ENCODE measurements at places on chromosomes 6 and 20.

DNA sequence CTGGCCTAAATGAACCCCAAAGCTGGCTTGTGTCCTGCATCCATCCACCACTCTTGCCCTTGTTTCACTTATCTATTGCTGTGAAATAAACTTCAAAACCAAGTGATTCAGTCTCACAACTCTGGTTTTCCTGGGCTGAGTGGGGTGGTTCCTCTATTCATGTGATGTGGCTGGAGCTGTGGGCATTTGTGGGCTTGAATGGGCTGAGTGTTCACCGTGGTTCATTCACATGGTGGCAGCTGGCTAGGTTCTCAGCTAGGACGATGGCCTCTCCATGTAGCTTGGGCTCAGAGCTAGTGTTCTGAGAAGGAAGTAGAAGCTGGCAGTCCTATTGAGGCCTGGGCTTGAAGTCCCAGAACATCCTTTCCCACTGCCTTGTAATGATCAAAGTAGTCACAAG, 30.4 kb downstream of the FKBP1A start:
- DNase-seq = no peak

DNA sequence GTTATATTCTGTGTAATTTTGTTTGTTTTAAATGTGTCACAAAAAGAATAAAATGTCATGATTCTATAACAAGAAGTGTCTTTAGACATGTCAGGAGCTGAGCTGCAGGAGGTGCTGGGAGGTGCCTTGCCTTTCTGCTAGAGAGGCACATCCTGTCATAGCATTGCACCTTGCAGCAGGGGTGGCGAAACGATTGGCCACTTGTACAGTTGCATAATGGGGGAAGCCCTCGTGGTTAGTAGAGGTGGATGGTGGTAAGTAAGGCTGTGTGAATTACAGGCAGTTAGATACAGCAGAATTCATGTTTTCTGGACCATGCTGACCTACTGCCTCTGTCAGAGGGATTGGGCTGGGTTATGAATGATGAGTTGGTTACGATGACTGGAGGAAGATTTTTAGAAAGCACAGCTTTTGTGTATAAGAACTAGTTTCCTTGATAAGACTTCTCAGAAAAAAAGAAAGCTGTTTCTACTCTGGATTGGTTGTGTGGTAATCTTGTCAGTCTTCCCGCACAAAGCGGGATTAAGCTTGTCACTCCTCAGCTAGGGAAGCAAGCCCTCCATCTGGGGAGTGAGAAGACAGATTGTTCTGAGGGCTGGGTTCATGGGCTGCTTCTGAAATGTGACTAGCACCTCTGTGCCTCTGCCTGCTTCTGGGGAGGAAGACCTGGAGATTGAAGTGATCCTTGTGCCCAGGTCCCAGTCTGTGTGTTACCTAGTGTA, 74.9 kb downstream of the FOXO3 start:
- peak; percentile 82 for DNase-seq

GRCh38 chr6:33343953-33344611, 26.5 kb upstream of the ZBTB22 start:
- DNase-seq = no peak

DNA sequence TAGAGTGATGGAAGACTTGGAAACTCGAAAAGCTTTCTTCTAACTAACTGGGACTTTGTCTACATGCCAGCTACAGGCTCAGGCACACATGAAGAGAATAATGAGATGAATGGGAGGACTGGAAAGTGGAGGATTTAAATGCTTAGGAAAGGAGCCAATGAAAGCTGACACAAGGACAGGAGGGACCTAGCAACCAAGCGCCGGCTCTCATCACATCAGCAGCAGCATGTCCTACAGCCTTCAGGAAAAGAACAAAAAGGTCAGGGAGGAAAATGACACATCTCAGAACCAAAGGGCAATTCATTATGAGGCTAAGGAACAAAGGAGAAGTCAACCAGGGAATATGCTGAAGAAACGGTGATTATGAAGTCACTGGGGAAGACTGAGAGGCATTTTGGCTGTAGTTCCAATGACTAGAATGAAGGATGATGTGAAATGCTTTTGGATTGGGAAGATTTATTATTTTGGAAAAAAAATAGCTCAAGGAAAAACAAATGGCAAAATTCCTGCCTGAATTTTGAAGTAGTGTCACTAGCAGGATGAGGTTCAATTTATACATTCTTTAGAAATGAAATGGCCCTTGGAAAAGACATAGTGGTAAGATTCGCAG, 5.7 kb downstream of the BACH2 start:
- DNase-seq = no peak

DNA sequence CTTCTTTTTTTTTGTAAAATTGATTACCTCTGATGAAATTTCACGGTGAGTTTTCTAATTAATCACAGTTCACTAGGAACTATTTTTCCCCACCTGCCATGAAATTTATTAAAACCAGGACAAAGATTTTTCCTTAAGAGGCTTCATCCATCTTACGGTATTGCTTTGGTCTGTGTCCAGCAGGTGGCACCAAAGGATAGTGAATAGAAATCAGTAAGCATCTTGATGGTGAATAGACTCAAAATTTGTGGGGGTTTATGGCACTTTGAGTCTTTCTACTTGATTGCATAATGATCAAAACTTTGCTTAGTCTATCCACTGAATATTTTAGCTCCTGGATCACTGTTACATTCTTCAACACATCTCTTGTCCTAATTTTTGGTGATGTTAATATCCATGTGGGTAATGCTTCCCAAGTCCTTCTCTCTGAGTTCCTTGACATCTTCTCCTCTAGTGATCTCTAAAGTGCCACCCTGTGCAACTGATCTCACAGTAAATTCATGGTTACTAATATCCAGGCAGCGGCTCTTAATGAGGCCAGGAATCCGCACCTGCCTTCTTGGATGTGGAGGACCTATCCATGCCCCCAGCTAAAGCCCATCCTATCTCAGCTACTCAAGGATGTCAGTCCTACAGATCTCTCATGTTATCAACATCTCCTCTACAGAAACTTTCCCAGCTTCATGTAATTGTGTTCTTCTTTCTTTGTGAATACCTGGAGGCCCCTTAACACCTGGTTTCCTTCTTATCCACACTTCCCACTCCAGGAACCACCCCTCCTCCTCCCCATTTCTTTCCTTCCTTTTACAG, 54.5 kb downstream of the STMND1 start:
- peak; percentile 2 for DNase-seq

GRCh38 chr6:98833057-98833306, 1.4 kb upstream of the POU3F2 start:
- DNase-seq = no peak

DNA sequence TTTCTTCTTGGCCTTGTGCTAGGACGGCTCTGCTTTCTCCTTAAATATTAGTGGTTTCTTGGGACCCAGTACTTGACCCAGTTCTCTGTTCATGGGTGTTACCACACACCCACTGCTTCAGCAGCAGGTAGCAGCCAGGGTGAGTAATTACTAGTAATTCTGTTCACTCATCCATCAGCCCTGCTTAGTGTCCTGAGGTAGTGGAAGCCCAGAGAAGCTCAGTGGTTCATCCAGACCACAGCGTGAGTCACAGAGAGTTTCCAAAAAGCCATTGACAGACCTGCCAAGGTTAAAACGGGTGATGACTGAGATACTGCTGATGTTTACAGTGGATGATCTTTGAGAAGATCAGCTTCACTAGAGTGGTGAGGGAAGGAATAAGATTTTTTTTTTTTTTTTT, 51.7 kb upstream of the HINT3 start:
- DNase-seq = no peak

Measured in GF-D8 (cell line).